ENCODE measurements at places on chromosomes 7 and 10.

DNA sequence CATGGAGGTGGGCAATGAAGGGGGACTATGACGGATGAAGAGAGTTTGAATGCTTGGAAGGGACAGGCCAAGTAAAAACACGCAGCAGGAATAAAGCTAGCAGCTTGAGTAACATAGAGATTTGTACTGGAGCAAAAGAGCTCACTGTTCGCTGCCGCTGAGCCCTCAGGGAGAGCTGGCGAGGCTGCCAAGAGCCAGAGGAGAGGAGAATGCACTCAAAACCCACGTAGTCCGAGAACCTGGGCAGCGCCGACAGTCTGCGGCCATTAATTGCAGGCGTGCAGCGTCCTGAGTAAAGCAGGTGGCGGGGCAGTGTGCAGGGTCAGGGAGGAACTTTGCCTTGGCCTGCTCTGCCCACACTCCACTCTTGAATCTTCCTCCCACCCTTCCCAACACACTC lies 68.2 kb downstream of the SLC37A3 start:
- DNase-seq: no peak

DNA sequence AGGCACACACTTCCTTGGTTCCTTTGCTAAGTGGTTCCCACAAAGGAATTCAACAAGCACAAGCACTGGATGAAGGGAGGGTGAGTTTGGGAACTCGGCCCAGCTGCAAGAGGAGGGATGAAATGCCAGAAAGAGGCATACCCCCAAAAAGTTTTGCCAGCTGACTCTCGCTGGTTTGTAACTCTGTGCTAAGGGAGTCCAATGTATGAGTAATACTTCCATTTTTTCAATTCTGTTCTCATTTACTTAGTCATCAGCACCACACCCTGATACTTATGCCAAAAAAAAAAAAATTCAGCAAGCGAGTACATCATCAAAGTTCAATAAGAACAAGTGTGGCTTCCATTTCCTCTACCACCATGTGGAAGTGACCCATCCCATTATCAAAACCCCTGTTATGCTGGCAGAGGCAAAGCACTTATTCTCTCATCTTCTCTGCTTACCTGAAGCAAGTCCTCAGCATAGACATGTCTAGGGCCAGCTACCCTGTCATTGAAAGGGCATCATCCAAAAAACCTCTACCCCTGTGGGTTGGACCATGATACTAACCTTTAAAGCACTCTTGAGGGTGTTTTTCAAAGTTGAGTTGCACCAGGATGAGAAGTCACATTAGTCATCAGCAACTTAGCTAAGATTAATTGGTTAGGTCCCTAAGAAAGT lies 6.9 kb upstream of the HYCC1 start:
- no peak for DNase-seq

DNA sequence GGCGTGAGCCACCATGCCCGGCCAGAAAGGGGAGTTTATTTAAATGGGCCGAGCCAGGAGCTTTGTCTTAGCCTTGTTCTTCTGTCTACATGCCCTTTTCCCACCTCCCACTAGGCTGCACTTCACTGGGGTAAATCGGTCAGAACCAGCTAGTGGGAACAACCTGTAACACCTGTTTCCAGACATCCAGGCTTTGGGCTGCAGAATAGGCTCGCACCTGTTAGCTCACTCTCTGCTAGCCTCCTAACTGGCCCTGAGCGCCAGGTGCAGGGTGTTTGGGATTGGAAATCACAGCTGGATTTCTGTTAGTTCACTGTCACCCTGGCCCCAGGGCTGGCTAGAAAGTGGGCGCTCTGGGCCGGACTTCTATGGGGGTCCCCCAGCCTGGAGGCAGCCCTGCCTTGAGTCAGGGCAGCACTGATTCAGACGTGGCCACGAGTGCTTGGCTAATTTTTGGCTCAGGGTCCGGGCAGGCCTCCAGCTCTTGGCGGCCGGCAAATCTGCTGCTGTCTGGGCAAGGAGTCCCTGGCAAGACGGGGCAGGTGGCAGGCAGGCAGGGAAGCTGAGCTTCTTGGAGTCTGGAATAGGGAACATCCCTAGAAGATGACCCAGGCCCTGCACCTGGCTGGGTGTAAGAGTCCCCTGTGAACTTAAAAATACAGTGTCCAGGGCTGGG lies 48.6 kb downstream of the GTF2IRD1 start:
- DNase-seq: no peak

- DNase-seq: no peak
Measured at GRCh38 chr7:24349339-24349738, 65.3 kb downstream of the NPY start.

Measured in stimulated activated CD4-positive, alpha-beta T cell treated with anti-CD3 and anti-CD28 coated beads, Interleukin-15, amount 100 ng/mL, for 1 hour (primary cell).